ENCODE measurements at places on chromosomes 5 and 9.
A peak's percentile ranks its signal among the peaks of the same experiment; 100 is the strongest.

GRCh38 chr5:131366428-131366827, 102.6 kb downstream of the CDC42SE2 start:
- DNase-seq, result no peak

DNA sequence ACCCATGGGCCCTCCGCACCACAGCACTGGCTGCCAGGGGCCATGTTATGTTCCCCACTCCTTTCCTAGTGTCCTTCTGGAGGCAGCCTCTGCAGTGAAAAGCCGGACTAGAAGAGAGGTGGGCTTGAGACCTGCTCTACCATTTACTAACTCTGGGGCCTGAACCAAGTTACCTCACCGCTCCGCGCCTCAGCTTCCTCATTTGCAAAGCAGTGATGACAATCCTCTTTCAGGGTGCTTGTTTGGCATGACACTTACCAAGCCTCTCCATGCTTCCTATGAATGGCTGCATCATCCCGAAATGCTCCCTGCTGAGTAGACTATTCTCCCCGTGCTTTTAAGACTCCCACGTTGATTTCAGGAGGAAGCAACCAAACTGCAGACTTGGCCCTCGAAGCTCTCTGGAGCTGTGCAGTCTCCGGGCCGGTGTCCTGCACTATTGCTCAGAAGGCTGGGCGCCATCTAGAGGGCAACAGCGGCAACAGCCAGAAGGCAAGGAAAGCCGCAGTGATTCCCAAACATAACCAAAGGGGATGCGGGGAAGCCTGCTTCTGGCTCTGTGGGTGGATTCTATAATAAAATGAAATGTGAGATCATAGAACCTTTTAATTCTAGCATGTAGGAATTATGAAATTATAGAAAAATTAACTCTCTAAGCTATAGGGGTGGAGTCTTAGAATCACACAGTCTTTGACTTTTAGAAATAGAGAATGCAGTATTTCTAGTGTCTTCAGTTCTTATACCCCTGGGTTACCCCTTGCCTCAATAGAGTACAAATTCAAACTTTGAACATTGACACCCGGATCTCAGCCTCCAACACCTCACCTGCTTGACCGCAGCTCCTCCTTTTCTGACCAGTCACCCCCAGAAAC, 599.8 kb upstream of the BRINP1 start:
- DNase-seq, result peak; percentile 38

GRCh38 chr5:66415208-66415607, 181.0 kb upstream of the MAST4 start:
- DNase-seq, result no peak

DNA sequence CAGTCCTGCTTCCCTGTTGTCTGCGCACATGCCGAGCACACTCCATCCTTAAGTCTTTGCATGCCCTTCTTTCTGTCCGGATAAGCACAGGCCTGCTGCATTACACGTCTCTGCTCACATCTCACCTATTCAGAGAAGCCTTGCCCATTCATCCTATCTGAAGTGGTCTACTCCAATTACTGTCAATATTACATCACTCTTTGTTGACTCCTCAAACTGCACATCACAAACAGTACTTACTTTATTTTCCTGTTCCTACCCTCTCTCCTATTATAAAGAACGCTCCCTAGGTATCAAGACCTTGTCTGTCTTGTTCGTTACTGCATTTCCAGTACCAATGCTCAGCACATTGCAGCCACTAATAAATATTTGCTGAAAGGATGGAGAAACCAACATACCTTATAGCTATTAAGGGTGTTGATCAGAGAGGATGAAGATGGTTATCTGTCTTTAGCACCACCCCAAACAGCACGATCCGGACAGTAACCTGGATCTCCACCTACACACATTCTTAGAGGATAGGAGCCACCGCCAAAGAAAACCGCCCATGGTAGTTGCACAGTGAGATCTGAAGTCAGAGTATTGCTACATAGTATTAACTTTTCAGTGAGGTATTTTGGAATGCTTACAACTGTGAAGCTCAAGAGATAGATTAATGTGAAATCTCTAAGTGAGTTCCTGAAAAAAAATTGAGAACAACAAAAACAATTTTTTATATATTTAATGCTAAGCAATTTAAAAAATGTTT, 1.6 kb upstream of the PRRC1 start:
- no peak for DNase-seq

- DNase-seq, result no peak
Measured at GRCh38 chr9:125942125-125942524, 195.0 kb downstream of the PBX3 start.

DNA sequence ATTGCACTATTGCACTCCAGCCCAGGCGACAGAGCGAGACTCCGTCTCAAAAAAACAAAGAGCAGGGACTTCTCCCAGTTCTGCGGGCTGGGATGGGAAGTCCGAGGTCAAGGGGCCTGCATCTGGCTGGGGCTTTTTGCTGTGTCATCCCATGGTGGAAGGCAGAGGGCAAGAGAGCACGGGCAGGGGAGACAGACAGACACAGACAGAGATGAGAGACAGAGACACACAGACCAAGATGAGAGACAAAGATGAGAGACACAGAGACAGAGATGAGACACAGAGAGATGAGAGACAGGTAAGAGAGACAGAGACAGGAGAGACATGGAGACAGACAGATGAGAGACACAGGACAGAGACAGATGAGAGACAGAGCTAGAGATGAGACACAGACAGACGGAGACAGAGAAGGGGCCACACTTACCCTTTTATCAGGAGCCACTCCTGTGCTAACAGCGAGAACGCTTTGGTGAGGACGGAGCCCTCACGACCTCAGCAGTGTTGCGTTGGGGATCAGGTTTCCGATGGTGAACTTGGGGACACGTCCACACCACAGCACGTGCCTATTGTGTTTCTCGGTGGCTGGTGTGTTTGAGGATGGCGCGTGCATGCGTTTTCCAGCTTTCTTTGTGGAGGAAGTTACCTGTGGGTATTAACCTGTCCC, 8.9 kb upstream of the TOR4A start:
- DNase-seq, result no peak

DNA sequence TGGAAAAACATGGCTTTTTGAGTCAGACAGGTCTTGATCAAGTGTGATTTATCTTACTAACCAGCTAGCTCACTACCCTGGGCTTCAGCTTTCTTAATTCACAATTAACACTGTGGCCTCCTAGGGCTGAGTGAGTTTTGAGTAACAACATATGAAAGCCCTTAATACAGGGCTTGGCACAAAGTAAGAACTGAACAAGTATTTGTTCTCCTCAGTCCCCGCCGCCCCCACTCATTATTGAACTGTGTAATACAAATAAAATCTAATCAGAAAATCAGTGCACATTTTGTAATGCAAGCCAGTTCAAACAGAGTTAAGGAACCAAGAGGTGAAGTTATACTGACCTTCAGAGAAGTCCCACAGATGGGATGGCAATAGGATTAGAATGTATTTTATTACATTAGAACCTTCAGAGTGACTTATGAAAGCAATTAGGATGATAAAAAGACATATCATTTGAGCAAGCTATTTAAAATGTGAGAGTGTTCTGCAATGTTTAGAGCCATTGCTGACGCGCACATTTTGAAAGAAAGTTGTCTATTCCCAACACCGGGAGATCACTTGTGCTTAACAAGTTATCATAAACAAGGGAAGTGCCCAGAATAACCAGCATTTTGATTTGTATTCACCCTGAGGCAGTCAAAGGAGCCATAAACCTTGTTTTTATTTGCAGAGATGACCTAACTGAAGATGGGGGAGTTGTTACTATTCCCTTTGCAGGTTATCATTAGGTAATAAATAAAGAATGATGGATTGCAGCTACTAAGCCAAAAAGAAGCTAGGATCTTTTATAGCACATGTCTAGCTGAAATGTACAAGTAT, 19.4 kb downstream of the ADAMTS16 start:
- peak; percentile 54 for DNase-seq

DNA sequence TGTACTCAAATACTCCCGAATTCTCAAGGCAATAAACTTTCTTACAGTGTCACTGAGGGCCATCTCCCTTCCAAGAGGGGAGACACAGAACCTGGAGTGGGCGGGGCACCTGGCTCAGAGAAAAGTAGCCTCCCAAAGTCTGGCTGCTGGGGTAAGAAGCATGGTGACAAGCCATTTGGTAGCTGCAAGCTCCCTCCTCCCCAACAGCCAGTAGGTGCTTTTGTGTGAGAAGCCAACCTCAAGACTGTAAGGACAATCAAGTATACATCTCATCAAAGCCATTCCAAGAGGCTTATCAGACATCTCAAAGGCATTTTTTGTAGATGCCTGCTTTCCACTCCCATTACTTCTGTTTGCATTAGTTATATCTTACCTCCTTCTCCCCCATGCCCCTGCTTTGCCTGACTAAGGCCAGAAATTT, 1.4 kb downstream of the DAB2 start:
- DNase-seq, result no peak

- no peak for DNase-seq
Measured at GRCh38 chr9:121640491-121641223, 10.8 kb upstream of the DAB2IP start.

- no peak for DNase-seq
Measured at GRCh38 chr5:175252234-175252805, 191.7 kb downstream of the DRD1 start.
